ENCODE measurements at places on chromosomes 7 and 10.

- no peak for DNase-seq
These were observed 119.6 kb downstream of the SORBS1 start for GRCh38 chr10:95441547-95441923.

GRCh38 chr7:107233174-107233573 is 64.4 kb downstream of the HBP1 start:
- no peak for DNase-seq

DNA sequence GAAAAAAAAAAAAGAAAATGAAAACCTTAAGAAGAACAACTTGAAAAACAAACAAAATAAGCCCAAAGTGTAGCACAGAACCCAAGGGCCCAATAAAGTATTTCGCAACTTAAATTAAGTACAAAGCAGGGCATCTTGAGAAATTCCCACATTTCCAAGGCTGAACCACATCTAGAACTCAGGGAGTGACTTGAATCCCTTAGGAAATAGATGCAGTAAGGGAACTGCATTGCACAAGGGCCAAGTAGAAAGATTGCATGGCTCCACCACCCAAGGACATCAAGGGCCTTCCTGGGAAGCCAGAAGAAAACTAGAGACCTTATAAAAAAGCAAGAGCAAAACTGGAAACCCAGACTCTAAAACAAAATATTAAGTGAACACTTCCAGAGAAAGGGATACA is 352.7 kb downstream of the CXCL12 start:
- DNase-seq: no peak

DNA sequence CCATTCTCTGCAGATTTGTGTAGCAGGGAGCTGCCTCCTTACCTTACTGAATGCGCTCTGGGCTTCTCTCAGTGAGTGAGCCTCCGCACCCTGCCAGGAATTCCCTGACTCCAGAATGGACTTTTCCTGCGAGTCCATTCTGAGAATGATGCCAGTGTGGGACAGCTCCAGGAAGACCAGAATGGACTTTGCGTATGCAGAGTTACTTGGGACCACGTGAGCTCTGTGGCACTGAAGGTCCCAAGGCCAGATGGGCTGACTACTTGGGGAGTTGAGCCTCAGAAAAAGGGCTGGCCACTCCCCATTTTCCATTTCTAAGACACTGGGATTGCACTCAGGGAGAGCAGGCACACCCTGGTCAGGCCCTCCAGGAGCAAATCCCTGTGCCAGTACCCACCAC is 324.7 kb upstream of the ZMIZ1 start:
- no peak for DNase-seq

DNA sequence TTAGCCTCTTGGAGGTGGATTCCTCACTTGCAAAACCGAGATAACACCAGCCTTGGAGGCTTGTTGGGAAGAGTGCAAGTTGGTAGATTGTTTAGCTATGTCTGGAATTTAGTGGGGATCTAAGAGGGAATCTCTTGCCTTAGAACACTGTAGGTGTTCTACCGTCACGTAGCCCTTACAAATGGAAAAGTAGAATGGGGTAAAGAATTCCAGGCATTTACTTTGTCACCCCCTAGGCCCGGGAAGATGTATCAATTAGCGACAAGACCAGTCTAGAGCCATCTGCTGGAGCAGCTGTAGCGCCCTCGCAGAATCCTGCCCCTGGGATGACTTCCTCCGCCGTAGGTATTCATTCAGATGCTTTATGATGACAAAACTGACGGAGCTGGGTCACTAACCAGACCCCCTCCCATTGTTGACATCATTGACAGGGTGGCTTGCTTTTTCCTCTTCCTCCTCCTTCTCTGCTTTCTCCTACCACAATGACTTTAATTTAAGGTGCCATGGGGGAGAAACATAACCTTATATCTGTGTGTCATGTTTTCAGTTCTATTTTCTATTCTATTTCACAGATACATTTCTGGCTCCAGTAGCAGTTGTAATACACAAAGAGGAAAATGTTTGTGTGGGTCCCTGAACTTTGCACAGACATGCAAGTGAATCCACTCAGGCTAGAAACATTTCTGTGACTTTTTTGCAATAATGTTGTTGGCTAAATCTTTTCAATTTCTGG is 262.6 kb upstream of the LYZL1 start:
- no peak for DNase-seq

DNA sequence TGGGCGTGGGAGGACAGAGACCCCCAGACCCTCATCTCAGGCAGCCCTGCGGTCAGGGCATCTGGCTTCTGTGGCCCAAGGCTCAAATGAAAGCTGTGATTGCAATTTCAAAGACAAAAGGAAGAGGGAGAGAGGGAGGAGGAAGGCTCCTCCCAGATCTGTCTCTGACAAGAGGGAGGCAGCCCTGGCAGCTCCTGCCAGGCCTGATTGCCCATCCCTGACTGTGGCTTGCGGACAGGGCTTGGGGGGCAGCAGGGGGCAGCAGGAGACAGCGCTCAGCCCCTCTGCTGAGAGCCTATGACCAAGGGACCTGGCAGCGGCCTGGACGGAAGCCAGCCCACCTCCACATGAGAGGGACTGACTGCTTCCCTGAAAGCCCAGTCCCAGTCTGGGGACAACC is 91.8 kb downstream of the PTPRN2 start:
- no peak for DNase-seq

DNA sequence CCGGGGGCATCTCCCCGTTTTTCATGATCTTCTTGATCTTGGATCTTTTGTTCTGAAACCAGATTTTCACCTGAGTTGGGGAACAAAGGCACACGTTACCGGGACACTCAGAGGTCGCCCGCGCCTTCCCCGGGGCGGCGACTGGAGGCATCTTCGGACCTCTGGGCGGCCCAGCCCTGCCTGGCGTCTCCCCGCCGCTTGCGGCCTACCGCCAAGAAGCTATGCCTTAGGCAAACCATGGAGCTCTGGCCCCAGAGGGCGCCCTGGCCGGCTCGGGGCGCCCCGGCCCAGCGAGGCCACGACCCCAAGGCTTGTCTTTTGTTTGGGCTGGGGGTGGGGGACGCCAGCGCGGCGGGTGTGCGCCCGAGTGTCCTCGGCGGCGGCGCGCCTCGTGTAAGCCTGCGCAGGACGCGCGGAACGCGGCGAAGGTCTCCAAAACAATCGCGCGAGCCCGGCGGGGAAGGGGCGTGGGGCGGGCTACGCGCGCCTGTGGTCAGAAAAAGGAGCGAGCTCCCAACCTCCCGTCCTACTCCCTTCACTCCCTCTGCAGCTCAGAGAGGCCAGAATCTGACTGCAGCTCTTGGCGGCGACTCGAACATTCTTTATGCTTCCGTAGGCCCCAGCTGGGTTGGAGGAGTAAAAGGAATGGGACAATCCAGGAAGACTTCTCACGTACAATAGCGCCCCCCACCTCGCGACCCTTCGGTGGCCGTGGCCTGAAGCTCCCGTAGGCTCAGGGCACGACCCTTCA is 3.5 kb downstream of the DLX5 start:
- DNase-seq: no peak

DNA sequence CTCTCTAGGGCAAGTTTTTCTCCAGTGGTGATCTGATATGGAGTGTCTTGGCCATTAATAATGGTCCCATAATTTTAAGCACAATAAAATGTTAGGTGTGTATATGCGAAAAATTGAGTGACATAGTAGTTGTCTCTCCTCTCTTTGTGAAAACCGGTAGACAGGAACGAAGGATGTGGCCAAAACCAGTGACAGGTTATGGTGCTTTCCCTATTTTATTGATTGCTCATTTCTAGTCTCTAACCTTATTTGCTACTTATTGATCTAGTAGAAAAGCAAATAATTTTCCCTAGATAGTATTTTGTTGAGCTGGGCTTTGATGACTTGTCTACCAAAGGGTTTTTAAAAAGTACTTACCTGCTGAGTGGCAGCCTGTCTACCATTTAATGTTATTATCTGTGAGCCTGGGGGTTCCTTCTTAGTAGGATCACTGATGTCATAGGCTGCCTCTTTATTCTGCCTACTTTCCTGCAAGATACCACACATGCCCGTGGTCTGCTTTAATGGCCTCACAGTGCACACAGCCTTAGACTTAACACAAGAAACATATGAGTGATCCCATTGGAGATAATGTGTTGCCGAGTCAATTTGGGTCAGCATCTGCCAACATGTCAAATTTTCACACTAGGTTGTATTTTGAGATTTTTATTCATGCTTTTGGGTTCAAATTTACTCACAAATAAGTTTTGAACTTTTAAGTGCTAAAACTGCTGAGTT is 100.0 kb downstream of the AUTS2 start:
- DNase-seq: no peak

DNA sequence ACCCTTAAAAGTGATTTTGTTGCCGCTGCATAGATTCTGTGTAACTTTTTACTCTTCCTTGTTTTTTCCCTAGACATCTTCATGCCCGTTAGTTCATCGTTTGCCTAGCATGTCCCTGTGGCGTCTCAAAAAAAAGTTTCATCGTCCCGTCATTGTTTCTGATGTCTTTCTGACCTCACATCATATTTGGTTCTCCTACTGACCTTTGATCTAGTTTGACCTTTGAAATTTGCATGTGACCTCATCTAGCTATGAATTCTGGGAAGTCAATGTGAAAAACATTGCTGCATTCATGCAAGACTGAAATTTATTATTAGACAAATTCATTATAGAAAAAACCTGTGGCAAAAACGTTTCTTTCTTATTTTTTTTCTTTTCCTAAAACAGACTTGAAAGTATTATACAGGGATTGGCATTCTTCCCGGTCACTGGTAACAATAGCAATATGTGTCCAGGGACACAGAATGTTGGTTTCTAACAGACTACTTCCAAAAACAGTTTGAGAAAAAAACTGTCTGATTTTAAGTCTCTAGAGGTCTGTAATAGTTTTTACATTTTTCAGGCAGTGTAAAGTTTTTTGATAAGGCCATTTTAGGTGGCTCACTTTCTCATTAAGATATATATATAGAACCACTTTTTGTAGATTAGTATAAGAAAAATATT is 280.9 kb downstream of the USP6NL start:
- no peak for DNase-seq

DNA sequence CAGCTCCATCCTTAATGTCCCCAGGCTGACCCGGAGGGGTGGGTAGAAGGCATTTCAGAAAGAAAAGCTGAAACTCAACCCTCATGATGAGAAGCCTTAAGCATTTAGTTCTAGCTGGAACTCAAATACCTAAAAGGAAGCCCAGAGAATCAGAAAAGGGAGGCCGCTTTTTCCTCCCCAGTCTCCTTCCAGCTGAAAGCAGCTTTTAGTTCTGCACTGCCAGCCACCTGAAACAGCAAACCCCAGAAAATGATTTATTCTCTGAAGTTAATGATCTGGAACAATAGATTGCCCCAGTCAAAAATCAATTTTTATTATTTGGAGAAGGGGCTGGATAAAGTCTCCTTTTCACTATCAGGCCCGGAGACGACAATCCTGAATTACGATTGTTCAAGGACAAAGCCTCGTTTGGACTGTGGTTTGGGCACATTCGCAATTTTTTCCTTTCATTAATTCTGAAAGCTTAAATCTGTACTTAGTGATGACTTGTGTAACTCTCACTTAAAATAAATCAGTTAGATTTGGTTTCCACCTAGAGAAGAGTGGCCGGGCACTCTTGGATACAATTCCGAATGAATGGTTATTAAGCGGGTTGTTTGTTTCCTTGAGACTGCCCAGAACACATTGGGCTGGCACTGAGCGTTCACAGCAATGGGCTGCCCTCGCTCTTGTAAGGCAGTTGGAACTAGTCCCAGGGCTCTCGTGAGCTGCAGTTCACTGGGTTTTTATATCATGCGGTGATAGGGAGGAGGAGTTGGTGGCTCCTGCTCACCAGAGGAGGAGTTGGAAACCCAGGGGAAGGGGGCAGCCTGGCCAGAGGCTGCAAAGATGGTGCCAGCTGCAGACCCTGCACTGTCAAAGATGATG is 262.2 kb downstream of the CCSER2 start:
- DNase-seq: no peak

DNA sequence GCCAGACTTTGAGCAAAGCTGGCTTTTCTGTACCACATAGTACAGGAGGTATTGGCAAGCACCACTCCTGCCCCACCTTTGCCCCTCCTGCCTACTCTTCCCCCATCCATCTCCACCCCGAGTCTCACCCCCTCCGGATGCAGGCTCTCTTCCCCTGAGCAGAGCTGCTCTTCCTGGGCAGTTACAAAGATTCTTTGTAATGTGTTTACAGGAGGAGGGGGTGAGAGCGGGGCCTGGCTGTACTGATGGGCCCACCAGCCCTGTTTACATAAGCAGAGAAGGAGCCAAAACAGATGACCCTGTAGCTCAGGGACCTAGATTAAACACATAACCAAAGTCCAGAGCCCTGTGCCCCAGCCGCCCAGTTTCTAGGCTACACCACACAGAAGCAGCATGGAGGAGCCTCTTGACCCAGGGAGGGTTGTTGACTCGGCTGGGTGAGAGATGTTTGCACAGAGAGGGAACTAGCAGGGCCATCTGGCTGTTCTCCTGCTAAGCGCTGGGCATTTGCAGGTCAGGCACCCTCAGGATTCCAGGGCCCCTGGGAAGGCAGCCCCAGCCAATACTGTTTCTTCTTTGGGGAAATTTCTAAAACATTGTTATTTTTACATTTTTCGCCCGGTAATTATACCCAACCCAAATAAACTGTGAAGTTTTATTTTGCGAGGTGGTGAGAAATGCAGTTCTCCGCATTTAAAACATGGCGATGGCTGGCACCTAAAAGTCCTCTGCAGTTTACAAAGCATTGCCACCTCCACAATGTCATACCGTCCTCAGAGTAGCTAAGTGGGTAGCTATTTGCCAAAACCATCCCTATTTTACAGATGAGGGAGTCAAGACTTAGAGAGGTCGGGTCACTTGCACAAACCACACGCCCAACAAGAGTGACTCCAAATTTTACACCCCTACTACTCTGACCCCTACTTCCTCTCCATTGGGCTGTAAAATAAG is 11.4 kb upstream of the ZKSCAN1 start:
- DNase-seq: no peak
